ENCODE measurements at places on chromosomes 2 and 18.

DNA sequence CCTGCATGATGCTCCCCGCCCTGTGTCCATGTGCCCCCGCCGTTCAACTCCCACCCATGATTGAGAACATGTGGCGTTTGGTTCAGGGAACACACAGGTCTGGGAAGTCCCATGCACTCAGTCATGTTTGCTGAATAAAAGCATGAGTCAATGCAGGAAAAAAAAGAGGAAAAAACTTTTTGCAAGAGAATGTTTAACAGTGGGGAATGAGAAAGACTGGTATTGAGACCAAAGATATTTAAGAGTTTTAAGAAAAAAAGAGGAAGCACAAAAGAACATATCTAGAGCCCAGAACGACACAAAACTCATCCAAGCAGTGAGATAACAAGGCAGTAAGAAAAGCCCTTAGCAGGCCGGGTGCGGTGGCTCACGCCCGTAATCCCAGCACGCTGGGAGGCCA, 279.2 kb upstream of the THSD7B start:
- no peak for DNase-seq

- no peak for DNase-seq
Observed at GRCh38 chr2:148298196-148298595, 277.3 kb downstream of the MBD5 start.

- DNase-seq: no peak
Observed at GRCh38 chr2:216717907-216718615, 22.7 kb upstream of the IGFBP5 start.

- no peak for DNase-seq
Observed at GRCh38 chr2:70919672-70920366, 15.9 kb upstream of the ATP6V1B1 start.

DNA sequence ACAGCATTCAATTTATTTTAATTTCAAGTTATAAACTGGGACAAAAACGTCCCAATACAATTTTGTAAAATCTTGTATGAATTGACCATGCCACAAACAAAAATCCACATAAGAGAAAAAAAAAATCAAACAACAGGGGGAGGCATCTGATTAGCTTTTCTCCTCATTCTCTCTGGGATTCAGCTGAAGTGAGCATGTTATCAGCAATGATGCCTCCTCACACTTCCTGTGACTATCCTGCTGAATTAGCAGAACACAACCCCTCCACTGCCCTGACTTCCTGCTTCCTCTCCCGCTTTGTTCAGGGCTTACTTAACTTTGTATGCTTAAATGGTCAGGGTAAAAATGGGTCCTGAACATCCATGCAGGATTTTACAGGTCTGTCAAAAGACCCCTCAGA, 132.2 kb upstream of the ITGB6 start:
- DNase-seq: no peak

DNA sequence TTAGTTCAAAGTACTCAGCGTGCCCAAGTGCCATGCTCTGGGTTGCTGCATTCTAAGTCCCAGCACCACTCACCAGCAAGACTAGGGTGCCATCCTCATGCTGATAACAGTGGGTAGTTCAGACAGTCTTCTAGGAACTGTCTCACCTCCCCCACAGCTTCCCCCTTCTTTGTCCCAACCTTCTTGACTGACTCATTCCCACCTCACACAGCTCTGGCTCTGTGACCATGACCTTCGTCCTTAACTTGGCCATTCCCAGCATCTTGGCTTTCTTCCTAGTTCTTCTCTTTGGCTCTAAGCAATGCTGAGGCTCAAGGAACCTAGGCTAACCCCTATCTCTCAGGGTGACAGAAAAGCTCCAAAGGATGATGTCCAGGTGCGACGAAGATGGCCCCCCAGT, 20.0 kb upstream of the CXCR4 start:
- no peak for DNase-seq

- no peak for DNase-seq
Observed at GRCh38 chr2:226767056-226767813, 32.4 kb downstream of the IRS1 start.

DNA sequence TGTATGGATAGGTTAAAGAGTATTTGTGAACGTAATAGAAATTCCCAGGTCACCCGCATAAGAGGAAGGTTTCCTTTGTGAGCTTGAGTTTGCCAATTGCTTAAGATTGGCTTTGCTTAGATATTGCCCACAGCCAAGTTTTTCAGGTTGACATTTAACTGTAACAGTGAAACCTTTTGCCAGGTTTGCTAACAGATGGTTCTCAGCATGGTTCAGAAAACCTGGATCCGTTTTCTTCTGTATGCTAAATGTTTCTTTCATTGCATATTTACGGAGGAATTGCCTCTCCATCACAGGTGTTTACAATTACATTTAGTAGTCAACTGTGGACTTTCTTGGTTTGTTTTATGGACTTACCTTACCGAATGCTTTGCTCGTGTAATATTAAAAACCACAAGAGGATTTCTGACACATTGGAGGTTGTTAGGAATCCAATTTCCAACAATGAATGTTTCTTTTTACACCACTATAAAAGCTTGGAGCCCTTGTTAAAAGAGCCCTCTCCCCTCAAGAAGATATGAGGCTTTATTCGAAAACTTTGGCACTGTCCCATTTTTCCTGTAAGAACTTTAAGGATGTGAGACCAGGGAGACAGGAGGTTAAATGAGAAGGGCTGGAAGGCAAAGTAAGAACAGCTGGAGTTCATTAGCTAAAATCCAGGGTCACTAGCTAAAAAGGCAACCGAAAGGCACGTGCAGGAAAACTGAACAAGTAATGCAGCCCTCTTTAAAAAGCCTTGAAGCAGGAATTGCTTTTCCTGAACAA, 7.8 kb downstream of the CDK15 start:
- DNase-seq: no peak

GRCh38 chr2:230134496-230135129, 65.9 kb upstream of the SLC16A14 start:
- DNase-seq: peak; percentile 29

DNA sequence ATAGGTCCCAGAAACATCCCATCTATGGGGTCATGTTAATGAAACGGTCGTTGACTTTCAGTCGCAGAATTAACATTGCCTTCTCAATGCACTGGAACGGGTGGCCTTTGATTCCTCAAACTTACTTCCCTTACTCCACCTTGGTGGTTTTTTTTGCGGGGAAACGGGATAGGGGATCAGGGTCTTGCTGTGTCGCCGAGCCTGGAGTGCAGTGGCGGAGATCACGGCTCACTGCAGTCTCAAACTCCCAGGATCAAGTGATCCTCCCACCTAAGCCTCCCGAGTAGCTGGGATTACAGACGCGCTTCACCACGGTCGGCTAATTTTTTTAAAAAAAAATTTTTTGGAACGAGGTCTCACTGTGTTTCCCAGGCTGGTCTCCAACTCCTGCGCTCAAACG, 754 bp downstream of the ATG16L1 start:
- DNase-seq: no peak

DNA sequence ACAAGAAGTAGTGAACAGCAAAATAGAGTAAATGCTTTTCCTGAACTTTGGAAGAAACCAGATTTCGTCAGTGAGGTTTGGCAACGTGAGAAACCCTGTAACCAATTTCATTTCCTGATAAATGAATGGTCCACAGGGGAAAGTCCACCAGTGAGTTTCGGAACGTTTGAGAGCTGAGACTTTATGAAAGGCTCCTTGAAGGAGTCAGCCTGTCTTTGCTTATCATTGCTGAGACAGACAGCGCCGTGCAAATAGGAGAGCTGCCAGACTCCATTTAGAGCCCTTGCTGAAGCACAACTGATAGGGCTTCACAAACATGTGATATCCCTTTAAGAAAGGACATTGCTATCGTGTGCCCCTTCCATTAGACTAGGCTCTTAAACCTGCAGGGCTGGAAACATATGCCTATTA, 121.8 kb upstream of the SMAD7 start:
- DNase-seq: no peak

DNA sequence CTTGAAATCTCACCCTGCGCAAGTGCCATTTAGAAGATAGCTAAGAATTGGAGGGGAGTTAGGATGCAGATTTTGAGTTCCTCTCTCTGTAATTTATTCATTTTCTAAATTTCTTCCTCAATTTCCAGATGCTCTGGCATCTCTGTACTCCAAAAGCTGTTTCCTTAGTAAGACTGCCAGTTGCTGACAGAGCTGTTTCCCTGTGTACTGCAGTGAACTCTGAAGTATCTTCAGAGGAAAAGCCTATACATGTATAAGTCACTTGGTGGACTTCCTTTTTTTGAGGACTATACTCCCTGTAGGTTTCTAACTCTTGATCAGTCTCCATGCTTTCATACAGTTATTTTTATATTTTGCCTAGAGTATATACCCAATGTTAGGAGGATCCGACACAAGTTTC, 1.5 kb upstream of the RESP18 start:
- no peak for DNase-seq

DNA sequence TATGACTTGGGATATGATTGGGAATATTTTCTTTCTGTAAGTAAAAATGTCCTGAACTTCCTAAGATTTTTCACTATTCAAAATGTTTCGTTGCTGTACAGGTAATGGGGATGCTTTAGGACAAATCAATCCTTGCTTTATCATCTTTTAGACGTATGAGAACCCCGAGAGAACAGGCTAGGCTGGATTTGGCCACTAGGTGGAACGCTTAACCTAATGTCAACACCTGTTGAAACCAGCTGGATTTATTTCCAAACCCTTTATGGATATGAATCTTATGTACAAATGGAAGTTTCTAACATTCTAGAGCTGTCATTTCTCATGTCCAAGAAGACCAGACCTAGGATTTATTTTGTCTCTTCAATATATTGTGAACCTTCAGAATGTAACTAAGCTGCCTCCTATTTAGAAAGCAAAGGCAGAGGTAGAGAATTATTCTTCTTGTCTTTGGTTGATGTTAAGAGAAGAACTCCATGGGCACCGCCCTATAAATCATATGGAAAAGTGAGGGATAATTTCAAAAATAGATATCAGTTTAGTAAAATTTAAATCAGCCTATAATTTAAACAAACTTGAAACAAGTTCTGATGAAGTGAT, 96.7 kb downstream of the PMAIP1 start:
- no peak for DNase-seq

- no peak for DNase-seq
Observed at GRCh38 chr18:36162981-36163380, 24.3 kb upstream of the MOCOS start.

DNA sequence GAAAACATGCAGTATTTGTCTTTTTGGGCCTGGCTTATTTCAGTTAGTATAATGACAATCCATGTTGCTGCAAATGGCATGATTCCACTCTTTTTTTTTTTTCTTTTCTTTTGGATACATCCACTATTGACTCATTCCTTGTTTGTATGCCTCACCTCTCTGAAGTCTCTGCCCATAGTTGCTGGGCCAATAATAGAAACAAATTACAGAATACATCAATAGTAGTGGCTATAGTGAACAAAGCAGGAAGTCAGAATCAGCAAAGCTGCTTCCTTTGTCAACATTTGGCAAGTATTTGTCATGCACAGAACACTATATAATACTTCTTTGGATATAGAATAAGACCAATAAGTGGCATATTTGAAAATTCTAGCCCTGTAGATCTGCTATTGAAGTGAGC, 609.7 kb downstream of the STK39 start:
- no peak for DNase-seq

Measured in epithelial cell of prostate (primary cell).